ENCODE measurements at places on chromosomes 5 and 9.

- no peak for DNase-seq
Measured at GRCh38 chr9:16449076-16449730, 421.3 kb downstream of the BNC2 start.

GRCh38 chr5:177220576-177220975, 82.9 kb downstream of the RAB24 start:
- no peak for DNase-seq

GRCh38 chr9:83633255-83633654, 10.3 kb downstream of the IDNK start:
- DNase-seq: no peak

DNA sequence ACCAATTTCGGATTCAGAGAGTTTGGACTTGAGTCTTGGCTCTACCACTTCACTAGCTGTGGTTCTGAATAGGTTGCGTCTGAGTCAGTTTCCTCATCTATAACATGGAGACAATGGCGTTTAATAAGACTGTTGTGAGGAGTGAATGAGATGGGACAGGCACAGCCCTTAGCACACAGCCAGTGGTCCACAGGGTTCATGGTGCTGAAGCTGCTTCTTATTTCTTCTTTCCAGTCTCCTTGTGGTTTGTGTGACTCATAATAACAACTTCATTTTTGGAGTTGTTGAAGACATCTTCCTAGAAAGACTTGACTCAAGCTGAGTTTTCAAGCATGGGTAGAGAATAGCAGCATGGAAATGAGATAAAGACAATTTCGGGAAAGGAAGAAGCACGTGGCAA, 172.6 kb upstream of the PPP2R2B start:
- no peak for DNase-seq

Measured in NCI-H146 (cell line).